Neural progenitor cell (in vitro differentiated cells): ENCODE measurements at places on chromosomes 1 and 21. TPM values are rescaled to one million over a fixed set of nuclear protein-coding genes. Genes with fewer than 3 reads are reported as not detected.

OR2T33 gene
- not detected in 2 replicates for total RNA-seq

ADORA3 gene
- total RNA-seq: not detected in 2 replicates

GRCh38 chr1:206905295-206906164 lies 8.3 kb downstream of the IL24 start:
- no peak for DNase-seq

INTS11 gene
- total RNA-seq: 62.4 and 116 TPM in 2 replicates

- DNase-seq: no peak
These were observed 137.1 kb upstream of the USP24 start for GRCh38 chr1:55352080-55352810.
